ENCODE measurements at places on chromosomes 12 and 14.

DNA sequence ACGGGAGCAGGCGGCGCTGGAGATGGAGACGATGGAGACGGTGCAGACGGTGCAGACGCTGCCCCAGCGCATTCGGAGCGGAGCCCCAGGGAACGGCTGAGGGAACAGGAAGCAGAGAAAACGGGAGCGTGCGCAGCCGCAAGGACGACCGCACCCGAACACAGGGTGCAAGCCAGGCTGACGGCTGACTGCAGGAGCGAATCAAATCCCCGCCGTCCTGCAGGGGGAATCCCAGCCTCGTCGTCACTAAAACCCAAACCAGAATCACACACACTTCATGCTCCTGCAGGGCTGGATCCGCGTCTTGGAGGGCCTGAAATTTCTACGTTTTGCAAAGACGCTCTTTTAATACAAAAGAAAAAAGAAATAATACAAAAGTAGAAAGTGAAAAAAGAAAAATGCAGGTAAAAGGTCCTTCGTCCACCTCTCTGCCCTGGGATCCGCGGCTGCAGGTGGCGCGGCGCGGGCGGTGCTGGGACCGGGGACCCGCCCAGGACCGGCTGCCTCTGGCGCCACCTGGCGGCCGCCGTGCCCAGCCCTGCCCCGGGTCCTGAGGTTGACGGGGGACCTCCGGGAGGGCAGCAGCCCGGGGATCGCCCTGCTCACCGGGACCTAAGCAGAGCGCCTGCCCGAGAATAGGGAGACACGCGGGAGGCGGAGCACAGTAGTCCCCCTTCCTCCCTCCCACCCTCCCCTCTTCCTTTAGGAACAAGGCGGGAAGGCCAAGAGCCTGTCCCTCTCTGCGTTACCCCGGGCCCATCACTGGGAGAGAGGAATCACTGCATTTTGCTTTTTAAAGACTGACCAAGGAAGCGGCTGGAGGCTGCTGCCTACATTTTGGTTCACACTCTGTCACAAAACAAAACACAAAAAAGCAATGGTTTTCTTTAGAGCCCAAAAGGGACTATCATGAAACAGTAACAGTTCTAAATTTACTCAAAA lies 20.1 kb downstream of the STX2 start:
- DNase-seq: peak; percentile 49

DNA sequence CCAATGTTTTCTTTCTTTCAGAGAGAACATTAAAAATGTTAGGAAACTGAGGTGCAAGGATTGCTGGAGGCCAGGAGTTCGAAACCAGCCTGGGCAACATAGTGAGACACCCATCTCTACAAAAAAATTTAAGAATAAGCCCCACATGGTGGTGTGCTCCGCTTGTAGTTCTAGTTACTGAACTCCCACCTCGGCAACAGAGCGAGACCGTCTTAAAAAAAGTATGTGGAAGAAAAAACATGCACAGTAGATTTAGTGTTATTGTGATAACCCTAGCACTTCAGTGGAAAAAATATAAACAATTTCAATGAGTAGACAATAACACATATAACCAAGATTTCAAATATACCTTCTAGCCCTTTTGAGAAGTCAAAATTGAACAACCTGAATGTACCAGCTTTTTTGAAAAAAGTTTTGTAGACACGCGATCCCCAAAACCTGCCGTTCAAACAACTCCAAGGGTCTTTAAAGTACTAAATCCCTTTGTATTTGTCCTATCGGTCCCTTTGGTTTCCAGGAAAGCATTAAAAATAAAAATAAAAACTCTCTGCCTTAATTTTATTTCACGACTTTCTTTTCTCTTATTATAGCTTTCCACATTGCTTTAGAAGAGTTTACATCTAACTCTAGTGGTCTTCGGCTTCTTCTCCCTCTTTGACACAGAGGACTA lies 1.0 kb upstream of the ANO6 start:
- no peak for DNase-seq

DNA sequence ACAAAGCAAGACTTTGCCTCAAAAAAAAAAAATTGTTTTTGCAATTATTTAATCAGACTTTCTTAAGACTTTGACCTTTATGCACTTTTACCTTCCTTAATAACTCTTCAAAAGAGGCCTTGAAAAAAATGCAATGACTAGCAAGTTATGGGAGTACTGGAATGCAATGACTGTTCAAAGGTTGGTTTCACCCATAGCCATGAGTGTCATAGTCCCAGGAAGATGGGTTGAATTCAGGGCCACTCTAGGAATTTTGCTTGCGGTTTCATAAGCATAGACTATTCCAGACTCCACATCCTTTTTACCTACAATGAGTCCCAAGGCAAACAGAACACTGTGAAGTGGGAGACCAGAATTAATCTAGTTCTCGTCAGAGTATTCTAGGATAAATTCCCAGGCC lies 29.4 kb upstream of the DENND5B start:
- no peak for DNase-seq

GRCh38 chr14:41362139-41362538 lies 244.5 kb upstream of the LRFN5 start:
- no peak for DNase-seq

DNA sequence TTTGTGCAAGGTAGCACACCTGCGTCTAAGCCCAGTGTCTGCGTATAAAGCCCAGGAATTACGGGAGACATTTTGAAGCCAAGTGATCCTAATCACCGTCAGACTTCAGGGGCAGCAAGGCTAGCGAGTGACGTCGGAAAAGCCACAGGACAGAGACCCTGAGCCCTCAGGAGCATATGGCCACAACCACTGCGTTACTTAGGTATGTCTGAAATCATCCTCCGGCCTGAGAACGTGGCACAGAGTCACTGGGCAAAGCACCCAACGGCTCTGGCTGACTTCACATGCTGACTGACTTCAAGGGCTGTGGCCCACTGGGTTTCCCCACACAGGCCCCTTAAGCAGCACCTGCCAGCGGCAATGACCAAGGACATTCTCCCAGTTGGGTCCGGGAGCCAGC lies 71.5 kb downstream of the RIMBP2 start:
- DNase-seq: no peak

DNA sequence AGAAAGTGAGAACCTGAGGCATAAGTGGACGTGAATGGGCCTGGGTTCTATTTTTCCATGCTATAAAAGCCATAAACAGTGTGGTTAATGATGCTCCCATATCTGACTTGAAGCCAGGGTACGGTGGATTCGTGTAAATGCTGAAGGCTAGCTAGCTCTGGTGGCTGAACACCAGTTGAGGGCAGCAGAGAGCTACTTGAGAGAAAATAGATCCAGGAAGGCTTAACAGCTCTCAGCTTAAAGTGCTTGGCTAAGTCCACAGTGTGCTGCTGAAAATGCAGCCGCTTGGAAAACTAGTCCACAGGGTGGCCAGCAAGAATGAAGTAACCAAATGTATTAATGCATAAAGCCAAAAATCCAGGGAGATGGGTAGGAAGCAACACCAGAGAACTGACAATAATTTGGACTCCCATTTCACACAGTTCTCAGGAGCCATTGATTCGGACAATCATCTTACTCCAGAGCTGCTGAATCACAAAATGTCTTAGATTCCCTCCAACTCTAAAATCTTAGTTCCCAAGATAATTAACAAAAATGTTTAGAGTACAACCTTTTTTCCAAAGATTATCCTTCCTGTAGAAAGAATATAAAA lies 15.0 kb upstream of the FOXG1 start:
- no peak for DNase-seq

GRCh38 chr12:64893961-64894360 lies 69.5 kb downstream of the TBC1D30 start:
- no peak for DNase-seq

GRCh38 chr12:46377678-46378077 lies 5.1 kb upstream of the SLC38A2 start:
- DNase-seq: no peak

- DNase-seq: no peak
Observed at GRCh38 chr14:85391892-85392291, 138.1 kb upstream of the FLRT2 start.

DNA sequence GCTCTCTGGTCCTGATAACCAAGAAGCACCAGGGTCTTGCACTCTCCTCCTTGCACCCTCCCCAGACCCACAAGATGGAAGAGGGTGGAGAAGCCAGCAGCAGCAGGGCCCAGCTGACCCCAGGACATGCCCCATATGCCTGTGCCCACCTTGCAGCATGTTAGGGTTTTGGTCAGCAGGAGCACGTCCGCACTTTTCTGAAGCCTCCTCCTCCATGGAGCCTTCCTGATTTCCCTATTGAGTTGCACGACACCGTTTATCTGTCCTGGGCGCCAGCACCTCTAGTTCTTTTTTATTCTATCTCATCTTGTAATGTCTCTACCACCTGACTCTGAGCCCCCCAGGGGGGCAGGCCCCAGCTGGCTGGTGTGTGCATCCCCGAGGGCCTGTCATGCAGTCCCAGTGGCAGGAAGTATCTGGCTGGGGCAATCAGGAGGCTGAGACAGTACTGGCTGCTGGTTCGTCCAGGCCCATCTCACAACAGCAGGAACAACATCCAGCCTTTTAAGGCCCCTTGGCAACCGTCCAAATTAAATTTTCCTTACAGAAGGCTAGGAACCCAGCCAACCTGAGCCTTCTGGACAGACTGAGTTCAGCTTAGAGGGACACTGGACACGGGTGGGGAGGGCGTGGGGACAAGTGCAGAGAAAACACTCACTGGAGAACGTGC lies 39.6 kb downstream of the CCDC85C start:
- no peak for DNase-seq

- DNase-seq: no peak
Observed at GRCh38 chr12:102917026-102917787, at the start of gene PAH. PAH (minus strand) TSS chr12:102917244; CDS start chr12:102917130, 114 bp downstream.

- DNase-seq: peak; percentile 61
Observed at GRCh38 chr12:120252071-120252906, 13.2 kb downstream of the PXN start.

GRCh38 chr14:56821177-56821576 lies 10.9 kb upstream of the OTX2 start:
- no peak for DNase-seq

GRCh38 chr12:62466018-62466593 lies 520 bp upstream of the MON2 start:
- no peak for DNase-seq

- DNase-seq: no peak
Observed at GRCh38 chr14:80055667-80056496, 155.4 kb downstream of the DIO2 start.

- no peak for DNase-seq
Observed at GRCh38 chr12:9760120-9760519, 581 bp downstream of the CD69 start.

GRCh38 chr12:40158592-40159111 lies 52.8 kb upstream of the SLC2A13 start:
- DNase-seq: no peak

DNA sequence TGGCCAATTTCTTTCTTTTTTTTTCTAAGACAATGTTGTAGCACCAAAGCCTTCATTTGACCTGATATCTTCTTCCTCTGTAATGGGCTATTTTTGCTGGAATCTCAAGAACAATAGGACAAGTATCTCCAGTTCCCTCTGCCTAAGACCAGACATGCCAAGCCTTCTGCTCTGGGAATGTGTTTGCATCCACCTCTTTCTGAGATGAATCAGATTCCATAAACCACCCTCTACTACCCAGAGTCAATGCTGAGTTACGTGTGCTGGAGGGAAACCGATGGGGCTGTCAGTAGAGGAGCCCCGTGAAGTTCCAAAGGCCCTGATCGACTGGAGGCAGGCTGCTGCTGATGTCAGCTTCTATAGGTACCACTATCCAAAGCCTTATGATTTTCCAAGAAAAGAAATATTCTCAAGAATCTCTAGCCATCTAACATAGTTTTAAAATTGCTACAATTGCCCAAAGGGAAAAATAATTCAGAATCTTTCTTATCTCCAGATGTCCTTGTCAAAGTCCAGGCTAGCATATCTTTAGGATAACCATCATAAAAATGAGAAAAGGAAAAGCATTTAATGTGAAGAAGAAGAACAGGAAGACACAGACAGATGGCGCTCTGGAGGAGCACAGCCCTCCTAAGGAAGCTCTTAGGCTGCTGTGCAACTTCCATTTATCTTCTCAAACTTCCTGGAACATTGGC lies 101.9 kb downstream of the SLC8A3 start:
- no peak for DNase-seq

GRCh38 chr14:71613168-71613567 lies 319.1 kb upstream of the RGS6 start:
- no peak for DNase-seq

- DNase-seq: no peak
Observed at GRCh38 chr14:37792124-37792523, 196.7 kb downstream of the TTC6 start.

GRCh38 chr14:60508363-60508706 lies 611 bp upstream of the SIX6 start:
- DNase-seq: no peak

GRCh38 chr14:33488582-33488981 lies 462.3 kb downstream of the EGLN3 start:
- no peak for DNase-seq

GRCh38 chr14:104792945-104793702 lies 2.4 kb downstream of the AKT1 start:
- DNase-seq: no peak

DNA sequence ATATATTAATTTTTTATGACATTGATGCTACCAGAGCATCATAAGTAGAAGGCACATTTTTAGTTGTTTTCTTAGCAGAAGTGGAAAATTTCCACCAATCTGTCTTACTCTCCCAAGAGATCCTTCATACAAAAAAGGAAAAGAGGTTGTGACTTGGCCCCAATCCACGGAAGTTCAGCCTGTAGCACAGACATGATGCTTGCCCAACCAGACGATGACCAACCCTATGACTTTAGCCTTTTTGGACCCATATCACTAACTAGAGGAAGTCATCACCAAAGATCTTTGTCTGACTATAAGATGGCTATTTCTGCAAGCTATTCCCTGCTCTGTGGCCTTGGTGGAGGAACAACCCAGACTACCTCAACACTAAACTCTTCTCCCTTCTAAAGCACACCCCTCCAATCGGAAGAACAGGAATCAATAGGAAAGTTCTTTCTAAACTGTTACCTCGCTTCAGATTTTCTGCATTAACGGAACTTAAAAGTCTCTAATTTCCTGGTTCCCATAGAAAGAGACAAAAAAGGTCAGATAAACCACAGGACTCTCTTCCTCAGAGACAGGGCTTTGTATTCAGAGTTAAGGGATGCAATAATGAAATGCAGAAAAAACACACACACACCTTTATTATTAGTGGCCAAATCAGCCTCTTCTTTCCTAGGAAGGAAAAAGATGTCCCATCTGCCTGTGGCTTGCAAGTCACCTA lies 4.1 kb upstream of the RHOJ start:
- no peak for DNase-seq

DNA sequence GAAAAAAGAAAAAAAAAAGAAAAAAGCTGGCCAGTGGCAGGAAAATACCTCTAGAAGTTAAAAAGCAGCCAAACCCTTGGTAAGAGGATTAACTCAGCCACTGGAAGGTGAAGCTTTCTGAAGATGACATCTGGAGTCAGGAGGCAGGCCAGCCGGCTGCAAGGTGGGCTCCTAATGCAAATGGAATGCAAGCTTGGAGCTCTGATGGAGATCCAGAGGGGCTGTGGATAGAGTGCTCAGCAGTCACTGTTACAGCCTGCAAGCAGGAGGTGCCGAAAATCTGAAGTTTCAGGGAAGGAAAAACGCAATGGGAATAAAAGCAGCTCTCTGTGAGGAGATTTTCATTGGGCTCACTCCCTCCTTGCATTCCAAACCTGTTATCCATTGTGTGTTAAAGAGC lies 41.0 kb downstream of the GSC start:
- no peak for DNase-seq

- DNase-seq: no peak
Observed at GRCh38 chr14:95098984-95099599, 58.2 kb downstream of the DICER1 start.

GRCh38 chr12:111766608-111767361 lies at the start of gene ALDH2:
ALDH2 (plus strand) TSS chr12:111766933; CDS start chr12:111766983, 50 bp downstream.
- peak; percentile 3 for DNase-seq

GRCh38 chr14:102491366-102491765 lies 18.2 kb downstream of the ANKRD9 start:
- no peak for DNase-seq

- no peak for DNase-seq
Observed at GRCh38 chr14:25056688-25057078, 6.7 kb upstream of the STXBP6 start.
